ENCODE measurements at places on chromosomes 6 and 20. TPM values are rescaled to one million over a fixed set of nuclear protein-coding genes. Genes with fewer than 3 reads are reported as not detected.

Gene TRDN
- 23.1 TPM for total RNA-seq

Gene DDO
- total RNA-seq: 0.10 TPM

Gene SGK2
- total RNA-seq: 0.08 TPM

Gene SDCBP2
- 5.3 TPM for total RNA-seq

Gene MOXD1
- total RNA-seq: 4.3 TPM

Gene SLC17A2
- total RNA-seq: not detected

Gene DIDO1
- total RNA-seq: 147 TPM

Gene VPS16
- total RNA-seq: 17.7 TPM

DNA sequence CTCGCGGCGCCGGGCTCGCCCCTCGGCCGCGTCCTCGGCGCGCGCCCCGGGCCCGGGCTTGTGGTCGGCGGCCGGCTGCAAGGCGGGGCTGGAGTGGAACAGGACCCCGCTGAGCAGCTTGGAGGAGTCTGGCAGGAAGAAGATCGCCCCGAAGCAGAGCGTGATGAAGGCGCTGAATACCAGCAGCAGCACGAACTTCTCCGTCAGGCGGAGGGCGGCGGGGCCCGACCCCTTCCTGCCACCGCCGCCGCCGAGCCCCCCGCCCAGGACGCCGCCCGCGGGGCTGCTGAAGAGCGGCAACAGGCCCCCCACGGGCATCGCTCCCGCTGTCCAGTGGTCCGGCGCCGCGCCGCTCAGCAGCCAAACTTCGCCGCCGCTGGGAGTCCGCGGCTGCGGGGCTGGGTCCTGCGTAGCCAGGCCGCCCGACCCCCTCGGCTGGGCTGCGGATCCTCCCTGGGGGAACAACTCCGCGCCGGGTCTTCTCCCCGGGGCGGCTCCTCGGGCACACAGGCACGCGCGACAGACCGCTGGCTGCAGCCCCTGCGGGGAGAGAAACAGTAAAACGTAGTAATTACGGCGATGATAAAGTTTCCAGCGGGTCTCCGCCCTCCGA is 707 bp downstream of the MAN1A1 start:
- H3K4me1 ChIP-seq: peaks cover 21% of the 10 kb centered on the region
- peaks cover 52% of the 10 kb centered on the region for H3K27me3 ChIP-seq
- H3K36me3 ChIP-seq: no peaks in the 10 kb centered on the region
- H3K4me3 ChIP-seq: peak overlapping the region; percentile 84
- no peak overlapping the region for H3K27ac ChIP-seq
- peak; percentile 66 for DNase-seq

DNA sequence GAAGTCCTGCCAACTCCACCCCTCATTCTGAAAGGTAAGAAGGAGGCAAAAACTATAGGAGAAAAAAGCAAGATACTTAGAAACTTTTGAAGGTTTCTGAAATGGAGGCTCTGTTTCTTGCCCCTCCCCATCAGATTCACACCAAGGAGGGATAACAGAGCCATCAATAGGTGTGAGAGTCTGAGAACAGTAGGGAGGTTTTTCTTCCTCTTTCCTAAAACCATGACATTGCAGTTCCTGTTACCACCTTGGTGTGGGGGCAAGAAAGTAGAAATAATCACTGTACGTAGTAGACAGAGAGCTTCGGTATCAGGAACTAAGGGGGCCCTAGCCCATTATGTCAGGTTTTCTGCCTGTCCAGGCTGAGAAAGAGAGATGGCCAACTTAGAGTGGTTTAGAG is 333.3 kb upstream of the SYNCRIP start:
- no peak for DNase-seq
- H3K4me3 ChIP-seq: no peak overlapping the region
- no peaks in the 10 kb centered on the region for H3K27me3 ChIP-seq
- H3K4me1 ChIP-seq: no peaks in the 10 kb centered on the region
- H3K36me3 ChIP-seq: no peaks in the 10 kb centered on the region
- no peak overlapping the region for H3K27ac ChIP-seq

DNA sequence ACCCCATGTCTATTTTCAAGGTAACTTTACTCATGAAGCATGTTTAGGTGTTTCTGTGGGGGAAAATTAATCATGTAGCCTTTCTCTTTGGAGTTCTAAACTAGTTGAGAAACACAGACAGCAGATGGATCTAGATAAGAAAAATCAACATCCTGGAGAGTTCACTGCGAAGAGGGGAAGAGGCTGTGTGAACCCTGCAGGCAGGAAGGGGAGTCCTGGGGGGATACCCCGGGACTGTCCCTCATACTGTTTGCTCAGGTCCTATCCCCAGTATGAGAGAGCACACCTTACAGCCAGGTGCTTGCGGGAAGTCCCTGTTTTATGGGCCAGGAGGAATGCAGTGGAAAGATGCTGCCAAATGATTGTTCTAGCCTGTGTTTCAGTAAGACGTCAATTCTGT is 32.7 kb downstream of the CHMP4B start:
- H3K36me3 ChIP-seq: no peaks in the 10 kb centered on the region
- no peak for DNase-seq
- H3K27ac ChIP-seq: no peak overlapping the region
- no peak overlapping the region for H3K4me3 ChIP-seq
- H3K4me1 ChIP-seq: peaks cover 57% of the 10 kb centered on the region

GRCh38 chr6:45816674-45817297 is 198.9 kb downstream of the CLIC5 start:
- H3K4me3 ChIP-seq: no peak overlapping the region
- no peak overlapping the region for H3K27ac ChIP-seq
- H3K27me3 ChIP-seq: no peaks in the 10 kb centered on the region
- H3K4me1 ChIP-seq: no peaks in the 10 kb centered on the region

GRCh38 chr6:134456226-134456625 is 138.3 kb upstream of the SGK1 start:
- peaks cover 15% of the 10 kb centered on the region for H3K4me1 ChIP-seq
- no peak overlapping the region for H3K4me3 ChIP-seq
- no peaks in the 10 kb centered on the region for H3K36me3 ChIP-seq
- no peak for DNase-seq
- no peak overlapping the region for H3K27ac ChIP-seq

DNA sequence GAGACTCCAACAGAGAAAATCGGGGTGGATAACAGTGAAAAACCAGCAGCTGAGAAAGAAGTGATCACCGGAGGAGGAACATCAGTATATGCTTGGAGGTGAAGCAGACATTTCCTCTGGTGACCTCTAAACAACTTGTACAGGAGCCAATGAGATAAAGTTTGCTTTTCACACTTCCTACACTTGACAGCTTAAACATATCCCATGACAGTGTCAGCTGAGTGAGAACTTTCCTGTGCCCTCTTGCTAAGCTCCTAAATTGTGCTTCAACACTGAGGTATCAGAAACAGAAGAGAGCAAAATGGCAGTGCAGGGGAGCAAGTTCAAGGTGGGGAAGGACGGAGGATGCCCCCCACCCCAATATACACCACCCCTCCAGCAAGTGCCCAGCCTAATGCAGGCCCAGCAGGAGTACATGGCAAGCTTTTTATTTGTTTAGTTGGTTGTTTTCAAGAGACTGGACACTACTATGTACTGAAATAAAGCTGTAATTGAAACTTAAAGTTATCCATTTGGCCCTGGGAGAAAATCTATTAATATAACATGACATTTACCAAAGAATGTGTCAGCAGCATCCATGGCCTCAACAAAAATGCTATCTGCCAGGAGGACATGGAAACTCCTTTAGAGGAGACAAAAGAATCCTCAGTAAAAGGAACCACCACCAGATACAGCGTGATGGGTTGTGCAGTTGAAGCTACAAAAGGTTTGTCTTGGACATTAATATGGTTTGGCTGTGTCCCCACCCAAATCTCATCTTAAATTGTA is 540.2 kb downstream of the PRKN start:
- DNase-seq: no peak
- H3K36me3 ChIP-seq: no peaks in the 10 kb centered on the region
- no peak overlapping the region for H3K27ac ChIP-seq

GRCh38 chr6:7424967-7425807 is 35.6 kb downstream of the RIOK1 start:
- no peaks in the 10 kb centered on the region for H3K36me3 ChIP-seq
- H3K4me3 ChIP-seq: no peak overlapping the region
- H3K27me3 ChIP-seq: no peaks in the 10 kb centered on the region
- peaks cover 14% of the 10 kb centered on the region for H3K4me1 ChIP-seq
- H3K27ac ChIP-seq: no peak overlapping the region

DNA sequence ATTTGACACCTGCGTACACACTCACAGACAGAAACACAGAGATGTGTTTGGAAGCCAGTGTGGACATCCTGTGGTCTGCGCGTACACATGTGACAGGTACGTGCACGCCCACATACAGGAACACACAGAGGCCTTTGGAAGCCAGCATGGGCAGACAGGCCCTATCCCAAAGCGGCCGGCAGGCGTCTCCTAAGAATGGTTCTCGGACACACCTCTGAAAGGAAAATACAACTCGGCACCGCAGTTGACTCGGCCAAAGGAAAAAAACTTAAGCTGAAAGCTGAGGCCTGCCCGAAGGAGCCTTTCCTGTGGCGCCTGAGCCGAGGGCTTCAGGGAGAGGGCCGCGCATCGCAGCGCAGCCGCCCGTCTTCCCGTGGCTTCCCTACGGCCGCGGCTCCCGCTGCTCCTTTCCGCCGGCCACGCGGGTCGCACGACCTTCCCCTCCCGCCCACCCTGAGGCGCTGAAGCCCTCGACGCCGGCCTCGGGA is 1.4 kb upstream of the CEP43 start:
- H3K4me1 ChIP-seq: peaks cover 6% of the 10 kb centered on the region
- H3K27ac ChIP-seq: no peak overlapping the region
- no peaks in the 10 kb centered on the region for H3K36me3 ChIP-seq
- no peaks in the 10 kb centered on the region for H3K27me3 ChIP-seq
- DNase-seq: peak; percentile 84

DNA sequence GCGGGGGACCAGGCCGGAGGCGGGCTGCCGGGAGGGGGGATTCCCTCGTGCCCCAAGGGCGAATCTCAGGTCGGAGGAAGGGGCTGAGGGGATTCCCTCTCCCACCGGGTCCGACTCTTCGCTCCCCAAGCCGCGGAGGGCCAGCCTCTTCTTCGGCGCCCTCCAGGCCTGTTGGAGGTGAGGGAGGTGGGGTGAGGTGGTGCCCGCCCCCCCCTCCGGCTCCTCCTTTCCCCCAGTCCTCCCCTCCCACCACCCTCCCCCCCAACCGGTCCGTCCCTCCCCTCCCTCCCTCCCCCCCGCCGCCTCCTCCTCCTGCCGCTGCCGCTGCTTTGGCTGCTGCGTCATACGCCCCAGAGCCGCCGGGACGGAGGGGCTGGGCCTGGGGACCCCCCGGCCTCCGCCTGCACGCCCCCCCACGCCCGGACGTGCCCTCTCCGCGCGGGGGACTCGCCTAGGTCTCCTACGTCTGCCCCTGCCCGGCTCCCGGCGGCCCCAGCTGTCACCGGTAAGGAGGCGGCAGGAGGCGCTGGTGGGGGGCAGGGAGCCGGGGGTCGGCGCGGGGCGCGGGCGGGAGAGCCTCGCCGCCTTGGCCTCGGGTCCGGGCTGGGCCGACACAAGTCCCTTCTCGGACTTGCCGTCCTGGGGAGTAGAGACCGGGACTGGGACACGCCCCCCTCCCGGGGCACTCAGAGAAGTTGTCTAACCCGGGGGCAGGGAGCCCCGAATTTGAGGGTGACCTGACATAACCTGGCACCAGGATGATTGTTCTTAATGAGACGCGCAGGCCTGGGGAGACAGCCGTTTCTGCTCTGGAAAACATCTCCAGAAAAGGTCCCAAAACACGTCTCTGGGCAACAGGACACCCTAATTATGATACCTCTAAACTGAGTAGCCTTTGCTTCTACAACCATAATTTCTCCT is at the start of gene PHF1:
PHF1 (plus strand) TSS at position 304 of the 921 bp plus-strand sequence. CDS start 1,250 bp downstream, outside the sequence.
- peaks cover 30% of the 10 kb centered on the region for H3K36me3 ChIP-seq
- peak; percentile 58 for DNase-seq
- no peaks in the 10 kb centered on the region for H3K27me3 ChIP-seq
- peaks cover 27% of the 10 kb centered on the region for H3K4me1 ChIP-seq

Data from GM23338 (cell line).